ENCODE measurements at places on chromosomes 6 and 20. TPM values are rescaled to one million over a fixed set of nuclear protein-coding genes. Genes with fewer than 3 reads are reported as not detected.

DNA sequence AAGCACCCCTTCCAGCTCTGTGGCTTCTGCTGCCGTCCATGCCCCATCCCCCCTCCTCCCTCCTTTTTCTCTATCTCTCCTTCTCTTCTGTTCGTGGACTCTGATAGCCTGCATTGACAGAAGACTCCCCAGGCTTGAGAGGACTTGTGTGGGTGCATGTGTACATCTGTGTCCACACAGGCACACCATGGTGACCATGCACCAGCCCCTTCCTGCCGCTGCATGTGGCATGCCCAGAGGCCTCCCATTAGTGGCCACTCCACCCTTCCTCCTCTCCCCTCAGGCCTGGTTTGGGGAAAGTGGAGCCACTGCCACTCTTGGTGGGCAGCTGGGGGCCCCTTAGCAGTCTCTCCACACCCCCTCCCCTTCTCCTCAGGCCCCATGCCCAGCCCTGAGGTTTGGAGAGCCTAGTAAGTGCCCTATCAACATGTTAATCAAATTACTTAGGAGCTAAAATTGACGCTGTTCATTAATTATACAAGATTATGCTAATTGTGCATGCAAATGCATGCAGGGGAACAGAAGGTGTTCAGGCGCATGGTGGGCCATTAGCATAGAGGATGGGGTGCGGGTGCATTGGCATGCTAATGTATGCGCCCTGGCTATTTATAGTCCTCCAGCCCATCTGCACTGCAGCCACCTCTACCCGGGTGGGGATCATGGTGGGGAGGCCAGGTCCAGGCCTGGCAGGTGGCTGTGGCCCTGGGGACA is 45.9 kb downstream of the EBF4 start:
- DNase-seq, result no peak

Gene PCNA
- total RNA-seq, result 20.1 TPM

- no peak for DNase-seq
These were observed 116.3 kb downstream of the KHDC1L start for GRCh38 chr6:73108949-73109348.

Gene ZDHHC14
- 17.8 TPM for total RNA-seq

GRCh38 chr20:10670501-10671220 is 3.1 kb downstream of the JAG1 start:
- no peak for DNase-seq

Gene GNRH2
- total RNA-seq, result 0.49 TPM

Gene RIPOR2
- total RNA-seq, result 9.7 TPM

GRCh38 chr20:44932916-44933315 is 23.1 kb downstream of the PABPC1L start:
- no peak for DNase-seq

Gene OTOR
- total RNA-seq, result not detected

GRCh38 chr6:109263873-109264700 is 118.2 kb downstream of the CD164 start:
- no peak for DNase-seq

- DNase-seq, result no peak
These were observed 23.1 kb downstream of the SPAG4 start for GRCh38 chr20:35638751-35639150.

DNA sequence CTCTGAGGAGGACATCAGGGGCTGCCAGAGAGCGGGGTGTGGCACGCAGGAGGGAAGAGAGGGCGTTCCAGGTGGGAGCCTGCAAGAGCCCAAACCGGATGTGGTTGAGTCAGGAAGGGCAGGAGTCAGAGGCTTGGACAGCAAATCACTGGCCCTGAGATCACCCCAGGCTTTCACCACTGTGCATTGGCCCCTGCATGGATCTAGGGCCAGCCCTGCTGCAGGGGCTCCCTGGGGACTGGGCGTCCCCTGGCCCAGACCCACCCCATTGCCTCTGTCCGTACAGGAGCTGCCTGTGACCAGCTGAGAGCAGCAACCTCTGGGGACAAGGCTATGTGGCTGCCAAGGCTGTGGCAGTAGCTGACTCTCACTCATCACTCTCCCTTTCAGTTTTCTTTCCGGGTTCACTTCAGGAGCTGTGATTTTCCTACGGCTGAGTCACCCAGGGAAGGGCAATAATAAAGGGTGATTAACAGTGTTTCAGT is 33.9 kb downstream of the KCNK17 start:
- no peak for DNase-seq

- no peak for DNase-seq
These were observed 83.9 kb upstream of the DUSP22 start for GRCh38 chr6:208364-208763.

DNA sequence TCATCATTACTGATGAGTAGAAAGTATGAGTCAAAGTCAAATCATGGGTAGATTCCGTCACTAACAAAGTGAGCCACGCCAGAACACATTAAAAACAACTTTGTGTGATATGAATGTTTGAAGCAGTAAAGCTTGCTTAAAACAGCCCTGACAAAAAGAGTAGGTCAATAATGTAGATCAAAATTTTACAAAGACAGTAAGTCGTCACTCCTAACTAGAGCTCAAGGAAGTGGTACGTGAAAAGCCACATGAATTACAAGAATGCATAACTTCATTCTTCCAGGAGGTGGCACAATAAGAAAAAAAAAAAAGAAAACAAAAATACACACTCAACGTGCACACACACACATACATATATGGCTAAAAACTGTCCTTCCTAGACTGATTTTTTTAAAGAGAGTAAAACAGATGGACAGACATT is 69.9 kb downstream of the HACE1 start:
- no peak for DNase-seq

Gene PRRT1
- 3.6 TPM for total RNA-seq

Gene MCHR2
- total RNA-seq, result not detected

- DNase-seq, result no peak
These were observed 122.2 kb downstream of the FYN start for GRCh38 chr6:111750753-111751673.
